ENCODE measurements at places on chromosomes 3 and 15.

DNA sequence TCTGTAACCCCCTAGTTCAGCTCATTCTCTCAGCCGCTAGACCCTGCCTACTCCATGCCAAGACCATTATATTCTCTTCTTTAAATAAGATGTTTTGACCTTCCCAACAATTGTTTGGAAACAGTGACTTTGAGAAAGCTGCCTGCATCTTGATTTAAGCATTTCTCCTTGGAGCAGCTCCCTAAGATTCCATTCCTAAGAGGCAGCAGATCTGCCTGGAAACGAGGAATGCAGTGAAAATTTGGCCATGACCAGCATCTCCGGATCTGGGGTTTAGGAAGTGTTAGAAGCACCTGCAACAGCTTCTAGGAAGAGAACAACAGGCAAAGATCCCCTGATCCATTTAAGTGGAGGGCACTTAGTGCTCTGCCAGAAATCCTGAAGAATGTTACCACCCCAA, 235.7 kb downstream of the NTRK3 start:
- no peak for DNase-seq

GRCh38 chr15:42123546-42123945, 29.2 kb upstream of the PLA2G4D start:
- DNase-seq, result no peak

GRCh38 chr3:102223132-102223531, 211.7 kb upstream of the ZPLD1 start:
- no peak for DNase-seq

GRCh38 chr3:14129296-14129695, 4.4 kb downstream of the TMEM43 start:
- no peak for DNase-seq

- DNase-seq, result peak; percentile 17
These were observed 469.6 kb upstream of the DPPA4 start for GRCh38 chr3:109806929-109807328.

- peak; percentile 65 for DNase-seq
These were observed 93.3 kb upstream of the CCDC54 start for GRCh38 chr3:107283948-107284347.

DNA sequence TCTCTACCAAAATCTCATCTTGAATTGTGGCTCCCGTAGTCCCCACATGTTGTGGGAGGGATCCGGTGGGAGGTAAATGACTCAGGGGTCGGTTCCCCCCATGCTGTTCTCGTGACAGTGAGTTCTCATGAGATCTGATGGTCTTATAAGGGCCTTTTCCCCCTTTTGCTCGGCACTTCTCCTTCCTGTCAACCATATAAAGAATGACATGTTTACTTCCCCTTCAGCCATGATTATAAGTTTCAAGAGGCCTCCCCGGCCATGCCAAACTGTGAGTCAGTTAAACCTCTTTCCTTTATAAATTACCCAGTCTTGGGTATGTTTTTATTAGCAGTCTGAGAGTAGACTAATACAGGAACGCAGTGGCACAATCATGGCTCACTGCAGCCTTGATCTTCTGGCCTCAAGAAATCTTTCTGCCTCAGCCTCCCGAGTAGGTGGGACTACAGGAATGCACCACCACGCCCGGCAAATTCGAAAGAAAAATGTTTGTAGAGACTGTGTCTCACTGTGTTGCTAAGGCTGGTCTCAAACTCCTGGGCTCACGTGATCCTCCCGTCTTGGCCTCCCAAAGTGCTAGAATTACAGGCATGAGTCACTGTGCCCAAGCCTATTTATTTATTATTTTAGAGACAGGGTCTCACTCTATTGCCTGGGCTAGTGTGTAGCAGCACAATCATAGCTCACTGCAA, 101.0 kb downstream of the ATP10A start:
- DNase-seq, result no peak

DNA sequence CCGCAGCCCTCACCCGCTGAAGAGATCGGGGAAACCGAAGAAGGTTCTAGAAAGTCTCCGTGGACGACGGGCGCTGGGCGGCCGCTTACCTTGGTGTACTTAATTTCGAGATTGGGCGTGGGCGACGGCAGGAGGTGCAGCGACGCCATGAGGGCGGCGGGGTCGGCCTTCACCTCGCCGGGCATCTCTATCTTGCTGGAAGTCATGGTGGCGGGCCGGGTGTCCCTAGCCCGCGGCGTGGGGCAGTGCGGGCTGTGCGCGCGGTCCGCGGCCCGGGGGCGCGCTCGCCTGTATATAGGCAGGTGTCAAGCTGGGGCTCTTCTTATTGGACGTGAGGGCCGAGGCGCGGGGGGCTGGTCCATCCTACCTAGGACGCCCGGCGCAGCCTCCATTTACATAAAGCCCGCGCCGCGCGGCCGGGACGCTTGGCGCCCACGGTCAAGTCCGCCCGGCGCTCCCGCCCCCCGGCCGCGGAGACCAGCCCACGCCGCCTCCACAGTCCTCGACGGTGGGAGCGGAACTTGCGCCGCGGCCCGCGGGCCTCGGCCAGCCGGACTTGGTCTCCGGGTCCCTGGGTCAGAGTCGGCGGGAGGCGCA, at the start of gene ALDH1A2:
Gene ALDH1A2 (minus strand): TSS at position 267 of the 597 bp plus-strand sequence. CDS start 61 bp downstream, at position 206.
- DNase-seq, result peak; percentile 42

DNA sequence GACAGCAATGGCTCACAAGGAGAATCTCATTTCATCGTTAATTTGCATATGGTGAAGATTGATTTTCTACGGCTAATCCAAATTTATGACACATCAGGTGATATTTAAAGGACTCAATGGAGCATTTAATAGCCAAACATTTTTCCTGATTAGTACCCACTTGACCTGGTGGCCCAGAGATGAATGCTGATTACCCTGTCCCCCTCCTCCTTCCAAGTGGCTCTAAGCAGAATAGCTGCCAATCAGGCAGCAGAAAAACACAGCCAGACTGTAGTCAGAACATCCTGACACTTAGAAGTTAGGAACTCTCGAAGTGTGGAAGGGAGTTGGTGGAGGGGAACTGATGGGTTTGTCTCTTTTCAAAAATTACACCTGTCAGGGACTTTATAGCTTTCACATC, 302.5 kb downstream of the ZNF621 start:
- DNase-seq, result no peak

DNA sequence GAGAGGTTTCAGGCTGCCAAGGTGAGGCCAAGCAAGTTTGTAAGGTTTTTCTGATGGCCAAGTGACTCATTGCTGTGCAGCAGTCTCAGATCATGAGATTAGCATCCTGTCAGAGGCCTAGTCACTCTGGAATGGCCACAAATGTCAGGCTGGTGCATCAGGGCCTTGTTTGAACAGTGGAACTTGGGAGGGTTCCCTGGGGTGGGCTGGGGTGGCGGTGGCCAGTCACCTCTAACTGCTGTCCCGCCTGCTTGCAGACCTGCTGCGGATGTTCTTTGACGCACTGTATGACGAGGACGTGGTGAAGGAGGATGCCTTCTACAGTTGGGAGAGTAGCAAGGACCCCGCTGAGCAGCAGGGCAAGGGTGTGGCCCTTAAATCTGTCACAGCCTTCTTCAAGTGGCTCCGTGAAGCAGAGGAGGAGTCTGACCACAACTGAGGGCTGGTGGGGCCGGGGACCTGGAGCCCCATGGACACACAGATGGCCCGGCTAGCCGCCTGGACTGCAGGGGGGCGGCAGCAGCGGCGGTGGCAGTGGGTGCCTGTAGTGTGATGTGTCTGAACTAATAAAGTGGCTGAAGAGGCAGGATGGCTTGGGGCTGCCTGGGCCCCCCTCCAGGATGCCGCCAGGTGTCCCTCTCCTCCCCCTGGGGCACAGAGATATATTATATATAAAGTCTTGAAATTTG, 2.8 kb upstream of the FAM131A start:
- peak; percentile 34 for DNase-seq

GRCh38 chr15:31373970-31374369, 47.3 kb downstream of the KLF13 start:
- DNase-seq, result no peak

DNA sequence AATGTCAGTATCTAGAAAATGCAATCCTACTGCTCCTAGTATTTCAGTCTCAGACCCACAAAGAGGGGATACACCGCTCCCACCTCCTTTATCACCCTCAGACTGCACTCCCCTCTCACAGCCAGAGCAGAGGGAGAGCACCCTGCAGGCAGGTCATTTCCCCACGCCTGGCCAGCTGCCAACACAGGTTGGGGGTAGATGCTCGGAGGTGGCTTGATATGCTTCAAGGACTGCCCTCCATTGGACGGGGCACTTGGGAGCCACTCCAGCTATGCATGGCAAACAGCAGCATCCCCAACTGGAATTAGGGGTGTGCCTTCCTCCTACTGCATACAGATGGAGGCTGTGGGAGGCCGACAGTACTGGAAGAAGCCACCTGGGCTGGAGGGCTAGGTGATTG, 41.9 kb downstream of the TMEM266 start:
- DNase-seq, result no peak

DNA sequence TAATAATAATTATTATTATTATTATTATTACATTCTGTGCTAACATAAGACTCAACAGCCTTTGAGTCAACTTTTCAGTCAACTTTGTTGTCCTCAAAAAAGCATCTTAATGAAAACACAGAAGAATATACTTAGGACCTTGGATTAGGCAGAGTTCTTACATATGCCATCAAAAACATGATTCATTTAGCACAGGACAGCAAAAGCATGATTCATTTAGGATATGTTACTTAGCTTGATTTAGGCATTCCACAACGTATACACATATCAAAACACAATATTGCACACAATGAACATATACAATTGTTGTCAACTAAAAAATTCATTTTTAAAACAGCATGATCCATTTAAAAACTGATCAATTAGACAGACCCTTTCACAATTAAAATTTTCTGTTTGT, 213.0 kb downstream of the FMN1 start:
- no peak for DNase-seq

DNA sequence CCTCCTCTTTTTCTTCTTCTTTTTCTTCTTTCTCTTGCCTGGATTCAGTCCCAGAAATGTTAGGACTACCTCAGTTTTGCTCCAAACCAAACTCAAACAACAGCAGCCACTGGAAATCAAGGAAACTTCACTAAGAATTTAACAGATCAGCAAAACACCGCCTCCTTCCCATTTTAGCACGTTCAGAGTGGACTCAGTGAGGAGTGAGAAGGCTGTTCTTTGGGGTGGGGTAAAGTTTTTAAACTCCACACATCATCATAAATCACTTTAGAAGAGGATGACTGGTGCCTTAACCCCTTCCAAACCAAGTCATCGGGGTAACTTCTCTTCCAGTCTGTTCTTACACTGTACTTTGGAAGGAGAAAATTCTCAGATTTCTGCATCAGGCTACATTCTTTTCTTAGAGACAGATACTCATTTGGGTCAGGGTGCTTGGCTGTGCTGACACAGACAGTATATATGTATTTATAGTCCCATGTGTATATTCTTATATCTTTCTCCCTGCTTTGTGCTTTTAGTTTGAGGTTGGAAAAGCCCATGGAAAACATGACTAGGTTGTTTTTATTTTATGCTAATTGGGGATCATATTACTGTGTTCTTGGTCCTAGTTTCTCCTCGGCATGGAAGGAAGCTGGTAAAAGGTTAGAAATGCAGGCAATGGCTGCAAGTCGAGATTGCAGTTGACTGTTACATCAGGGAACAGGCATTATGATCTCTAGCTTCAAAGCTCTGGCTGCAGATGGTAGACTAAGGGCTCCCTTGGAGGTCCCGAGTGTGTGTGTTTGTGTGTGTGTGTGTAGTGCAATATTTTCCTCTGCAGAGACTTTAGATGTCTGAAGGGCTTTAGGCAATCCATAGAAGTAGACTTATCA, at the start of gene CCDC80:
Gene CCDC80 (minus strand): TSS at position 214 of the 872 bp plus-strand sequence. CDS start 1,238 bp downstream, outside the sequence.
- DNase-seq, result peak; percentile 90

DNA sequence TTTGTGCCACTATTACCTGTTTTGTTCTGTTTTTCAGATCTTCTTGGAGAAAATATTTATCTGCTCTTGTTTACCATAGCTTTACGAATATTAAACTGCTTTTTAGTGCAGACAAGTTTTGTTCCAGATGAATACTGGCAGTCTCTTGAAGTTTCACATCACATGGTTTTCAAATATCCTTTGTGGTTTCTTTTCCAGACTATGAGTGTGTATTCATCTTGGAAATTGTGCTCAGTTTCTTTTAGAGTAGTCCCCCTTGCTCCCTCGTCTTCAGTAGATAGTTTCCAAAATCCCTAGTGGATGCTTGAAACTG, 1.2 kb downstream of the PIGB start:
- DNase-seq, result no peak

- DNase-seq, result no peak
These were observed 13.5 kb upstream of the PGPEP1L start for GRCh38 chr15:99021027-99021627.

GRCh38 chr3:58173029-58173668, 37.6 kb downstream of the DNASE1L3 start:
- DNase-seq, result no peak

DNA sequence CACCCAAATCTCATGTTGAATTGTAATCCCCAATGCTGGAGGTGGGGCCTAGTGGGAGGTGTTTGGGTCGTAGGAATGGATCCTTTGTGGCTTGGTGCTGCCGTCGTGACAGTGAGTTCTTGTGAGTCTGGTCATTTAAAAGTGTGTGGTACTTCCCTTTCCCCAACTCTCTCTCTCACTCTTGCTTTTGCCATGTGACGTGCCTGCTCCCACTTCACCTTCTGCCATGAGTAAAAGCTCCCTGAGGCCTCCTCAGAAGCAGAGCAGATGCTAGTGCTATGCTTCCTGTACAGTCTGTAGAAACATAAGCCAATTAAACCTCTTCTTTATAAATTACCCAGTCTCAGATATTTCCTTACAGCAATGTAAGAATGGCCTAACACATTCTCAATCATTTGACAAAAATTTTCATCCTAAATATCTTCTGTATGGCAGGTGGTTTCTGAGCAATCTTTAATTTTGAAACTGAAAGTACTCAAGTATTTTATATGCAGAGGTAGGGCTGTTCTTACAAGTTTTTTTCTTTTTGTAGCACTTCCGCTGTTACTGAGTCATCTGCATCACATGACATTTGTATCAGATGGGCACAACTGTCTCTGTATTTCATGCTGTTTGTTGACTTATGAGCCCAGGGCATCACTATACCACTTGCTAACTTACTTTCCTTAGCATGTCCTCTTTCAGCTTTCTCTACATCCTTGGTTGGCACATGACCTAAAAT, 8.8 kb downstream of the RPL39L start:
- no peak for DNase-seq

DNA sequence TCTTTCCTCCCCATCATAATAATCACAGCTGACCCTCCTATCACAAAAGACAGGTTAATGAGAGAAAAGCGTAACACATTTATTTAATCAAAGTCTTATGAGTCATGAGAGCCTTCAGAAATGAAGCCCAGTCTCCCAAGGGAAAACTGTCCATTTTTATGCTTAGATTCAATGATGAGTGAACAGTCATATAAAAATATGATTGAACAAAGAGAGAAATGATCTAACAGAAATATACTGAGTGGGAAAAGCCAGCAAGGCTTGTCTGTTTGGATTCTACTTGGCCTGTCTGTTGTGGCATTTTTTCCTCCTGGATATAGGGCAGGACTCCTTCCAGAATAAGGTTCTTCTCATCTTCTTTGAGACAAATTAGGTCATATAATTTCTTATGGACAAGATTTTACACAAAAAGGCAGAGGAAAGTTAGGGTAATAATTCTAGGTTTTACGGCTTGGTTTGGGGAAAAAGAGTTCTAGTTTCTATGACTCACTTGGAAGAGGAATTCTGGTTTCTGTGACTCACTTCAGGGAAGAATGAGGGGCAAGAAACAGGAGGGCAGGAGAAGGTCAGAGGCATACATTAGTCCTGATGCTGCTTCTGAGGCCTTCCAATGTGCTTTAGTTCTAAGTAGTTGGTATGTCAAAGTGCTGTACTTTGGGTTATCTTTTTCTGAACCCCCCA, 534.2 kb downstream of the ZIC1 start:
- peak; percentile 57 for DNase-seq

GRCh38 chr3:13294442-13295351, 125.4 kb downstream of the NUP210 start:
- DNase-seq, result no peak

Data from mesendoderm (in vitro differentiated cells).